ENCODE measurements at places on chromosomes 7 and 10. TPM values are rescaled to one million over a fixed set of nuclear protein-coding genes. Genes with fewer than 3 reads are reported as not detected.

CNTNAP2 gene
- total RNA-seq: 38.2 TPM

CYCS gene
- total RNA-seq: 131 TPM

PRRT4 gene
- 0.56 TPM for total RNA-seq

MYPN gene
- not detected for total RNA-seq

CRPPA gene
- 0.45 TPM for total RNA-seq

PLEKHA8 gene
- 44.9 TPM for total RNA-seq

ZNF282 gene
- total RNA-seq: 34.3 TPM

TSPAN33 gene
- 46.8 TPM for total RNA-seq
